ENCODE measurements at places on chromosomes 2 and 18. TPM values are rescaled to one million over a fixed set of nuclear protein-coding genes. Genes with fewer than 3 reads are reported as not detected.

- DNase-seq, result no peak
Observed at GRCh38 chr2:176003958-176004357, 1.9 kb upstream of the LNPK start.

DNA sequence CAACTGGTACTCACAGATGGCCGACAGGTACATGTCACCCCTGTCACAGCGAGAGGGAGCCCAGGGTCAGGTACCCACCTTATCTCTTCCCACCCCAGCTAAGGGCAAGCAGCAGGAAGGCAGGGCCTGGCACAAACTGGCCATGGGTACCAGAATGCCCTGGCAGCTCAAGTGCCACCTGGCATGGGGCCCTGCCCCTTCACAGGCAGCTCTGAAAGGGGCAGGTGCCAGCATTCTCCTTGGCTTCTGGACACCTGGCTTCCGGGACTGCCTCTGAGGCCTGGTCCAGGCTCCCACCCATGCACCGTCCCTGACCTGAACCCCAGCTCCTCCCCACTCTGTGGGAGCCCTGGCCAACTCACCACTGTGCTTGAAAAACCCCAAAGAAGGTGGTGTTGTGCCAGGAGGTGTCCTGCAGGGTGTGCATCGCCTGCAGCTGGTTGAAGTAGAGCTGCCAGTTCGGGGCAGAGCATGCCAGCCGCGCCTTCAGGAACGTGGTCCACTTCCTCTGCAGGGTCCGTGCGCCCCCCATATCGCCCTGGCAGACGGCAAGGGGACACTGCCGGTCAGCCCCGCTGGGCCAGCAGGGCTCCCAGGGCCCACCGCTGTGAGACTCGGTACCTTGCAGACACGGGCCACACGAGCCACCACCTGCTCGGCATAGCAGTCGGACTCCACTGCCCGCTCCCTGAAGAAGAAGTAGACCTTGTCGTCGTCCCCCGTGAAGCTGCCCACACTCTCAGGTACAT lies 5.4 kb downstream of the SEMA4C start:
- DNase-seq, result no peak

DNA sequence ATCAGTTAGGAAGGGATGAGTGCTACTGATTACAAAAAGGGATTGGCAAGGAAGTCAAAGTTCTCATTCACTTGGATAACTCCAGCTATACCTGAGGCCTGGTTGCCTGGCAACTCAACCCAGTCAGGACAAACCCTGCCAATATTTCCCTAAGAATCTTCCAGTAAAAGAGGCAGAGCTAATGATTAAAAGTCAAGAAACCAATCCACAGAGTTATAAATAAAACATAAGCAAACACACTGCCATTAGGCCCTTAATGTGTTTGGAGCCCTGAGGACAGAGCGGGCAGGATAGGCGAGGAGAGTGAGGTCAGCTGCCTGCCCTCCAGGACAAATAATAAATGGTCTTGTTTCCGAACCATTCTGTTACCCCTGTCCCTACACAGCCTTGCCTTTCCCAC lies 215.6 kb upstream of the NABP1 start:
- DNase-seq, result no peak

The ECEL1 gene
- total RNA-seq, result not detected

The CD226 gene
- under 0.01 TPM for total RNA-seq

- no peak for DNase-seq
Observed at GRCh38 chr2:39547811-39548719, 111.0 kb upstream of the MAP4K3 start.

The ARHGAP28 gene
- total RNA-seq, result 16.5 TPM

- DNase-seq, result no peak
Observed at GRCh38 chr18:69840001-69840400, 107.7 kb downstream of the CD226 start.

DNA sequence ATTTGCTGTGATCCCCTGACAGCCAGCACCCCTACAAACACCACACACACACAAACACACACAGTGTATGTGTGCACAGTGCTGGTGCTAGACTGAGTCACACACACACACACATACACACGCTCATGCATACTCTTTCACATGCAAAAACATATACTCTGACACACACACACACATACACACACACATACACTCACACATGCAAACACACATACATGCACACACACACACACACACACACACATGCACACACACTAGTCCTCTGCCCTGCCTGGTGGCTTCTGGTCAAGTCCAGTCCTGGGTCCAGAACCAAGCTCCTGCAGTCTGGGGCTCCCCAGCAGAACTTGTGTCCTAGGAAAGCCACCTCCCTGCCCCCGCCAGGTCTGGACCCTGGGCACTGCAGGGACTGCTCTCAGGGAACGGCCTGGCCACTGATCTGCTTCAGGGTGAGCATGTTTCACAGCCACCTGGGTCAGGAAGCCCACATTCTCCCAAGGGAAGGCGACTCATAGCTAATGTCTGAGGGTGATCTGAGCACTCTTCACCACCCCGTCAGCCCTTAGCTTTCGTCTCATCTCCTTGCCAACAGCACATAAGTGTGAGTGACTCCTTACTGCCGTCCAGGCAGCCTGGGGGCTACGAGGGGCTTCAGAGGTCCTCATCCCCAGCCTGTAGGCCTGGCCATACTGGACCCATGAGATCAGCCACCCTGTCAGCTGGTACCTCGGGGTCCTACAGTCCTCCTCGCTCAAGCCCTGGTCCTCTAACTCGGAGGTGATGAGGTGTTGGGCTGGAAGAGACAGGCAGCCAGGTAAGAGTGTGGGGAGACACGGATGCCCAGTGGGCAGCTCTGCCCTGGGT lies 88.1 kb downstream of the MCFD2 start:
- DNase-seq, result no peak

DNA sequence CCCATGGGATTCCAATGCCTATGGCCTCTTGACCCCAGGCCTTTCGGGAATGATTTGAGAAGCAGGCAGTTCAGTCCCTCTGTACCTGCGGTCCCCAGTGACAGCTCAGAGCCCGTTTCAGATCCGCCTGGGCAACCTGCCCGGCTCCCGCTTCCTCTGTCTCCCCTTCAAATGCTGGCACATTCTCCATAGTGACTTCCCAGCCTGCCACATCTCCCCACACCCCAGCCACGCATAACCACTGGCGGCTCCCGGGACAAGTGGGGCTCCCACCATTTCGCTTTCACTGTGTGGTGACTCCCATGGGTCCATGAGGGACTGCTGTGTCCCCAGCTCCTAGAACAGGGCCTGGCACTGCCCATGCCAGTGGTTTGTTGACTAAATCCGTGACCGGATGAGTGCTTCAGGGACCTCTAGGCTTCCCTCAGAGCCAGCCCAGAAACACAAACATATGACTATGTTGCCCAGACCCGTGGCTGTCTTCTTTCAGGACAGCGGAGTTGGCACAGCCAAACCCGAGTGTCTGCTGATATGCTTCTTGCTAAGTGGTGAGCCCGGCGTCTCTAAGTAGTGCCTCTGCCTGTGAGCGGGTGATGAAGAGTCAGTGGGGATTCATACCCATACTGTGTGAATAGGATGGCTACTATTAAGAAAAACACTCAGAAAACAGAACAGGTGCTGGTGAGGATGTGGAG lies 91.2 kb downstream of the GLI2 start:
- DNase-seq, result no peak

- no peak for DNase-seq
Observed at GRCh38 chr2:190500054-190500502, 34.4 kb downstream of the NEMP2 start.

DNA sequence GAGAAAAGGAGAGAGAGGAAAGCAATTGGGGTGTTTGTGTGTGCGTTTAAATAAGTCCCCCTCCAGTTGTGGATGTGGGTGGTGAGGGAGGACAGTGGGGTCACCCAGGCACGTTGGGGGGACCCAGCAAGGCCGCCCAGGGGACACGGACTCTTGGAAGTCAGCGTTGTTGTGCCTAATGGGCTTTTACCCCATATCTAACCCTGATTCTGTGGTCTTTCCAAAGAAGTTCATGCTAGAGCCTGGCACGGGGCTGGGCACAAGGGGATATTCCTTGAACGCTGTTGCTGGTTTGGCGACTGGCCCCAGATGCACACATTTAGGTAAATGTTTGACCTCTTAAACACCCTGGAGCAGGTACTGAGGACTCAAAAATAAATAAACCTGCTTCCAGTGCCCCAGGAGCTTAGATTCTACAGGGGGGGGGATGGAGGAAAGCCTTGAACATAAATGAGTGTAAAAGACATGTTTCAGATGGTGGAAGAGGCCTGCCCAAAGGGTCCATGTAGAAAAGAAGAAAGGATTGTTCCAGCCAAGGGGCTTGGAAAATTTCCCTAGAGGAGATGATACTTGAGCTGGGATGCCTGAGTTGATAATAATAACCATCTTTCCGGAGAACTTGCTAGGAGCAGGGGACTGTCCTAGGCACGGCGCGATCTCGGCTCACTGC lies 97.7 kb upstream of the SIX3 start:
- DNase-seq, result no peak

The MC5R gene
- total RNA-seq, result not detected

DNA sequence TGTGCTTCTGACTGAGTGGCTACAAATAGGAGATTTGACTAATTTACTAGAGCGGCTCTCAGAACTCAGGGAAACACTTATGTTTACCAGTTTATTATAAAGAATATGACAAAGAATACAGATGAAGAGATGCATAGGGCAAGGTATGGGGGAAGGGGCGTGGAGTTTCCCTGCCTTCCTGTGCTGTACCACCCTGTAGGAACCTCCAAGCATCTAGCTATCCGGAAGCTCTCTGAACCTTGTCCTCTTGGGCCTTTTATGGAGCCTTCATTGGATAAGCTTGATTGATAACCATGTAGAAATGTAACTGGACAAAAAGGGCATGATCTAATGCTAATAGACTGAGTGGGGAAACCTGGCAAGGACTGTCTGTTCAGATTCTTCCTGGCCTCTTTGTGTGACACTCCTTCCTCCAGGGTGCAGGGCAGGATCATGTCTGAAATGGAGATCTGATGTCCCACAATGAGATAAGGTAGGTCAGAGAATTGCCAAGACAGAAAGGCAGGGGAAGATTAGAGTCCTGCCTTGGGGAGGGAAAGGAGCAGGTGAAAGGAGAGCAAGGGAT lies 101.8 kb upstream of the NPAS2 start:
- no peak for DNase-seq

DNA sequence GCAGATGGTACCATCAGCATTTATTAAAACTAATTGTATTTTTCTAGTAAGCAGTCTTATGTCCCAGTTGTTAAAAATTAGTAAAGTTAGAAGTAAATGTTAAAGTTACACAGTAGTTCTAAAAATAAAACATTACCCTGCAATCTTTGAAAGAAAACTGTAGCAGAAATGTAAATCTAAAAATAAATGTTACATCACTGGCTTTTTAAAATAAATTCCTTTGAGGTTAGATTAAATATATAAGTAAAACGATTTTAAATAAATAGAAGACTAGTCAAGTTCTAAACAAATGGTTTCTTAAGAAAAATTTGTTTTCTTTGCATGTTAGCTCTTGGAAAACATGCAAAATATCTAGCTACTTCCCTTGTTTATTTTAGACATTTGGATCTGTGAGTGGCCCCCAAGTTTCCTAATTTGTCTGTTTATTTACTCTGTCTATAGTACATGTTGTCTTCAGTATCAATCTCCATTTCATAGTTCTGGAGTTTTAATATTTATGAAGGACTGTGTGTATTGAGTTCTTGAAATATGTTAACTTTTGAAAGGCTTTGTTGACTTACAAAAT lies 58.2 kb downstream of the GLS start:
- DNase-seq, result no peak

GRCh38 chr2:203252818-203253217 lies 14.0 kb downstream of the CYP20A1 start:
- DNase-seq, result no peak

- DNase-seq, result peak; percentile 34
Observed at GRCh38 chr2:189142893-189143759, 36.4 kb downstream of the COL5A2 start.

The DSC1 gene
- not detected for total RNA-seq

DNA sequence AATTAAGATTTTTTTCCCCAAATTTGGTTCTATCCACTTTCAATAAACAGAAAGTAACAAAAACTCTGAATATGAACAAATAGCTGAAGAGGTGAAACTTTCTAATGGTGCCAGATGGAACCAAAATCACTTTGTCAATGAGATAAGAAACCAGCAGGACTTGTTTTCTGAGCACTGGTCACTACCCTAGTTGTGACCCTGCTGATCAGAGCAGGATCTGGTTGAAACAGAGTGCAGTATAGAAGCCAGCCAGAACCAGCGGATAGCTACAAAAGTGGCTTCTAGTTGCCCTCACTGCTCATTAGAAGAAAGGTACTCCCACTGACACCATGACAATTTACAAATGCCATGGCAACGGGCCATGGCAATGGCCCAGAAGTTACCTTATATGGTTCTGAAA lies 158.3 kb upstream of the PIEZO2 start:
- no peak for DNase-seq

DNA sequence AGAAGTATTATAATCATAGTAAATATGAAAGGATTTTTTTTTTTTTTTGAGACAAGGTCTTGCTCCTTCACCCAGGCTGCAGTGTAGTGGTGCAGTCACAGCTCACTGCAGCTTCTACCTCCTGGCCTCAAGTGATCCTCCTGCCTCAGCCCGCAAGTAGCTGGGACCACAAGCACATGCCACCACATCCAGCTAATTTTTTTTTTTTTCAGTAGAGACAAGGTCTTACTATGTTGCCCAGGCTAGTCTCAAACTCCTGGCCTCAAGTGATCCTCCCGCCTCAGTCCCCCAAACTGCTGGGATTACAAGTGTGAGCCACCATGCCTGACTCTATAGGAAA lies 301.6 kb upstream of the STON1 start:
- no peak for DNase-seq

DNA sequence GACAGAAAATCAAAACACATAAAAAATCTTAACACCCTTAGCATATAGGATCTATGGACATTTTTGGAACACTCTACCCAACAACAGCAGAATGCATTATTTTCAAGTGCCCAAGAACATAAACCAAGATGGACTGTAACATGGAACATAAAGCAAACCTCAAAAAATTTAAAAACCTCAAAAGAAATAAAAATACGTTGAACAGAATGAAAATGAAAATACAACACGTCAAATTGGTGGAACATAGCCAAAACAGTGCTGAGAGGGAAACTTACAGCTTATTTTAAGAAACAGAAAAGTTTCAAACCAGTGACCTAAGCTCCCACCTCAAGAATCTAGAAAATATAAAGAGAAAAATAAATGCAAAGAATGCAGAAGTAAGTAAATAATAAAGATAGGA lies 58.3 kb upstream of the BCL2L11 start:
- no peak for DNase-seq

DNA sequence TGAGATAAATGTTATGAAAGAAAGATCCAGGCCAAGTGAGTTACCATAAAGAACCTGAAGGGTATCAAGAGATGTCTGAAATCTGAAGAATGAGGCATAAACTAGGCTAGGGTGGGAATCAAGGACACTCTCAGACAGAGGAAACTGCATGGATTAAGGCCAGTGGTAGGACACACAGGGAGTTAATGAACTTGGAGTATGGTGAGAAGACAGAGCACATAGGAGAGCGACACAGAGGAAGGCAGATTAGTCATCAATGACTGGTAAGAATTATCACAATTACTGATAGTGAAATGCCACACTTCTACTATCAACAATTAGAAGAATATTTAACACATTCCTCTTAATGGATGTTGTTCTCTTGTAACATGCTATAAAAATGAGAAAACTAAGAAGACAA lies 76.9 kb downstream of the TTC21B start:
- DNase-seq, result no peak

Data from glomerular endothelial cell (primary cell).